Brain (organoid and tissue), 16 donors: ENCODE measurements at places on chromosomes 16 and 17. TPM values are rescaled to one million over a fixed set of nuclear protein-coding genes. Genes with fewer than 3 reads are reported as not detected.

Gene CDYL2
- polyA plus RNA-seq, result 6.3 TPM

Gene TLCD2
- polyA plus RNA-seq, result 0.27 TPM

Gene RDM1
- polyA plus RNA-seq, result 13.0 TPM

DNA sequence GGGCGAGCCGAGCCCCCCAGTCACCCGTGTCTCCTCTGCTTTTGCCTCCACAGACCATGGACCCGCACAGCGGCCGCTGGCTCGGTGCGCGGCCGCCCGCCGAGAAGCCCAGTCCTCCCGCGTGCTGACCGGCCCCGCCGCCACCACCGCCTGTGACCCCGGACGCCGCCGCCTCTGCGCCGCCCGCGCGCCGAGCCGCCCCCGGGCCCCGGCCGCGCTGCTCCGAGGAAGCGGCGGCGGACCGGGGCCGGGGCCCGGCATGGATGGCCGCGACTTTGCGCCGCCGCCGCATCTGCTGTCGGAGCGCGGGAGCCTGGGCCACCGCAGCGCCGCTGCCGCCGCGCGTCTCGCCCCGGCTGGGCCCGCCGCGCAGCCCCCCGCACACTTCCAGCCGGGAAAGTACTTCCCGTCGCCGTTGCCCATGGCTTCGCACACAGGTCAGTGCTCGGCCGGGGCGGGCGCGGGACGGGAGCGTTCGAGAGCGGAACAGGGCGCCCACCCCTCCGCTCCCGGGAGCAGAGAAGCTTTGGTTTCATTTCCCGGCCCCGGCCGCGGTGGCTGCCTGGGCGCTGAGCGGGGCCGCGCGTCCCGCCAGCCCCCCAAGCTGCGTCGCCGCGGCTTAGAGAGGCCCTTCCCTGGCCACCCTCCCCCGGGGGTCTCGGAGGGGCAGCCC lies 4.4 kb downstream of the BAHCC1 start:
- no peak for DNase-seq

- DNase-seq, result no peak
Observed at GRCh38 chr17:411421-412120, 59.0 kb upstream of the RPH3AL start.

- DNase-seq, result no peak
Observed at GRCh38 chr17:58318065-58318481, 10.5 kb downstream of the TSPOAP1 start.

DNA sequence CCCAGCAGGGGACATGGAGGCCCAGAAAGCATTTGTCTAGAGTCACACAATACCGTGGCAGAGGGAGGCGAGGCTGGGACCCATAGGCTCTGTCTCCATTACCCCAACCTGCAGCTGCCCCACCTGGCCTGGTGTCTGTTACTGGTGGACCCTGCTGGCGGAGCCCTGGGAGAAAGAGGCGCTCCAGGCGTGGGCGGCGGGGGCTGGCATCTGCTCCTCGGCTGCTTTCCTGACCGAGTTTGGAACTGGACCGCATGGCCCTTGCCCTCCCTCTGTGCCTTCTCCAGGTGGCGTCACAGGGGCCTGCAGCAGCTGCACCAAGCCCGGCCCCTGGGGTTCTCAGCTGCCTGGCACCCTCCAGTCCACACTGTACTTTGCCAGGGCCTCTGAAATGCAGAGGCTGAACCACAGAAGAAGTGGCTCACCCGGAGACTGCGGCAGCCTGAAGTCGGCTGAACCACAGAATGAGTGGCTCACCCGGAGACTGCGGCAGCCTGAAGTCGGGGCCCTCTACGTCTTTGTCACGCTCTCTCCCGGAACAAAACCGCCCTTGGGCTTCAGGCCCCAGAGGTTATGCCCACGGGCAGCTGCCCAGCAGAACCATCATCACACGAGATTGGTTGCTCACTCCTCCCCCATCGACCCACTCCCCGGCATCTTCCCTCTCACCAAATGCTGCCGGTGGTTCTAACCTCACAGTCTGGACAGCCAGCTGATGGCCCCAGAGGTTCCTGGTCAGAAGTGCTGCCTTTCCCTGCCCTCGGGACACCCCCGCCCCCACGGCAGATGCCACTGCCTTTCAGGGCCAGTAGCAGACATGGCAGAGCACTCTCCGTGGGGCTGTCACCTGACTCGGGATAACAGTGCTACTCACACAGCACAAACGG lies 20.2 kb downstream of the CBFA2T3 start:
- no peak for DNase-seq

DNA sequence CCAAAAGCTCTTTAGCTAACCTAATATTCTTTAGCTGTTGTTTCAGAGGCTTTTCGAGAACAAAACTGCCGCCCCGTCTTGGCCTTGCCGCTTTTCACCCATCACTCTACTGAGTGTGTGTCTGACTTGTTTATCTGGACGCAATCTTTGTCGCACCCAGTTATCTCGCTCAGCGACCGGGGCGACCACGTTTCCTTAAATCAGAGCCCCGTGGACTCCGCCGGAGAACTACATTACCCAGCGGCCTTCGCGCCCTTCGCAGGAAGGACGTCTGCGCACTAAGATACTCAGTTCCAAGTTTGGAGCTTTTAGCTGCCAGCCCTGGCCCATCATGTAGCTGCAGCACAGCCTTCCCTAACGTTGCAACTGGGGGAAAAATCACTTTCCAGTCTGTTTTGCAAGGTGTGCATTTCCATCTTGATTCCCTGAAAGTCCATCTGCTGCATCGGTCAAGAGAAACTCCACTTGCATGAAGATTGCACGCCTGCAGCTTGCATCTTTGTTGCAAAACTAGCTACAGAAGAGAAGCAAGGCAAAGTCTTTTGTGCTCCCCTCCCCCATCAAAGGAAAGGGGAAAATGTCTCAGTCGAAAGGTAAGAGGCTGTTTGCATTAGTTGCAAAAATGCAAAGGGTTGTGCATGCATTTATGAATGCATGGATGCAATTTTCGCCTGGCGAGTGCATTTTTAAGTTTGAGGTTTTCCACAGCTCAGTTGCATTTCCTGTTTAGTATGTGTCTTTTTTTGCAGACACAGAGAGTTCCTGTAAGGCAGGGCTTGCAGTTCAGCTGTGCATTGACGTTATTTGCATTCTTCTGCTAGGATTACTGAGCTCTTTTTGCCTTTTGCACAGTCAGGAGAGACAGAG lies at the start of gene MAP2K6:
Gene MAP2K6 (plus strand): TSS at position 290 of the 867 bp plus-strand sequence. CDS start 288 bp downstream, at position 578.
- peak; percentile 90 for DNase-seq

GRCh38 chr16:27822996-27823395 lies 240.5 kb downstream of the GSG1L start:
- no peak for DNase-seq

Gene ELMO3
- polyA plus RNA-seq, result 6.5 TPM

- no peak for DNase-seq
Observed at GRCh38 chr17:17763136-17763535, 73.7 kb downstream of the SREBF1 start.

Gene ITGAX
- 0.95 TPM for polyA plus RNA-seq

Gene PSMD12
- 26.2 TPM for polyA plus RNA-seq

Gene PHKB
- polyA plus RNA-seq, result 22.9 TPM

DNA sequence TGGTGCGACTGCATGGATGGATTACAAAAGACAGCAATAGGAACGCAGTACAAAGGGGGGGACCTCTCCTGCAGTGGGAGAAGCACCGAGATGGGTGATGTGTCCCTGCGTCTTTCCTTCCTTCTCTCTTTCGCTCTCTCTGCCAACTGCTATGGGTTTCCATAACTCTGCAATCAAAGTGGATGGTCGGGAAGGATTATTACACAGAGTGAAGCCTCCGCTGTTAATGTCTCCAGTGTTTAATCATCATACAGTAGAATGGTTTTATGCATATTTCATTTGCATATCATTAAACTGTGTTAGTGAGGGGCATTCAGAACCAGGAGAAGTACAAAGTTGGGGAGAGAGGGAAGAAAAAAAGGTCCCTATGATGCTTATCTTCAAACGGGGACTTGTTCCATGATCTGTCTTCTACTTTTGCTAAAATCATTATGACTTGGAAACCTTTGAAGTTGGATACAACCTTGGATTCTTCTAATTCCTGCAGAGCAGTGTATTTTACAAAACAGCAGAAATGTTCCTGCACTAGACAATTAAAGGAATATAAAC lies 255.9 kb upstream of the PMFBP1 start:
- no peak for DNase-seq

DNA sequence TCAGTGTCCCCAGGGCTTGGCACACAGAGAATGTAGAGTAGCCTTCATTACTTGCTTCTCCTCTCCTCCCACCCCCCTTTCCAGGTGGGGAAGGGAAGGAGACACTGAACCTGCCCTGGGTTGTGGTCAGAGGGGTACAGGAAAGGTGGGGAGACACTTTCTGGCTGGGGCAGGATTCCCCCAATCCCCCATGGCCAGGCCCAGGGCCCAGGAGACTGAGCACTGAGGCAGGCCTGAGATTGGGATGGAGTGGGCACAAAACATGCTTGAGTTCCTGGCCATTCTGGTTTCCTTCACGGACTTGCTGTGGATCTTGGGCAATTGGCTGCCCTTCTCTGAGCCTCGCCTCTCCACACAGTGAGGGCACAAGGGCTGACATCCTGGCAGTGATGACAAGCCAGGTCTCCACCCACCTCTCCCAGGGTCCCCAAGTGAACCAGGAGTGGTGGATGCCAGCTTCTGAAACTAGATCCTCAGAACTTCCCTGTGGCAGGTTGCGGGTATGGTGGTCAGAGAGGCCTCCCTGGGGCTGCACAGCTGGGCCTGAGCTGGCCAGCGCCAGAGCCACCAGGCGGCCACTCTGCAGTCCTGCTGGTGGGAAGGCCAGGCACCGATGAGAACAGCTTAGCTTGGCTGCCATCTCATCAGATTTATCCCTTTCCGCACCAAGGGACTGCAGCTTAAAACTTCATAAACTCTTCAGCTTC lies 9.3 kb downstream of the ZNF629 start:
- no peak for DNase-seq

DNA sequence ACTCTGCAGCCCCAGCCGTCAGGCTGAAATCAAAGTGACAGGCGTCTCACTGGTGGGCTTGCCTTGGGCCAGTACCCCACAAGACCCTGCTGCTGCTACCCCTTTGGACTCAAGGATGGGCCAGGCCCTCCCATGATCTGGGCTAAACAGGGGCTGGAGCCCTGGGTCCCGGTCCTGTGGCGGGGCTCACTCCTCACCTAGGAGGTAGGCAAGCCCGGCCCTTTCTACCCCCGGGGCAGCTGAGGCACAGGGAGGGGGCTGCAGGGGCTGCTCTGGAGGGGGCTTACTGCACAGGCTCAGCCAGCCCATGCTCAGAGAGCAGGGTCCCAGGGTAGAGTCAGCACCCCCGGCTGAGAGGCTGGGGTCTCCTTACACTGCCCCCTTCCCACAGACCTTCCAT lies 23.6 kb downstream of the KATNB1 start:
- DNase-seq, result no peak

Gene NDUFB10
- polyA plus RNA-seq, result 281 TPM

DNA sequence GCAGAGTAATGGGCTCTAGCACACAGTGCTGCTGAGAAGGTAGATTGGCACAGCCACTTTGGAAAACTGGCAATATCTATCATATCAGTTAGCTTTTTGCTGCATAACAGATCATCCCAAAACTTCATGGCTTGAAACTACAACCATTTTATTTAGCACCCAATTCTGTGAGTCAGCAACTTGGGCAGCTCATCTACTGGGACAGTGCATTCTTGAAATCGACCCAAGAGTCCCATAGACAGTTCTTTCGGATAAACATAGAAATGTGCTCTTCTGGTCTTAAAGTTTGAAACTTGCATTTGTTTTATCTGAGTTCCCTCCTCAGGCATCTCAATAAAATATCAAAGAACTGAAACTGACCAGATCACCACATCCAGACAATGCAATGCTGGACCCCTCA lies 76.7 kb downstream of the CEP112 start:
- DNase-seq, result no peak

DNA sequence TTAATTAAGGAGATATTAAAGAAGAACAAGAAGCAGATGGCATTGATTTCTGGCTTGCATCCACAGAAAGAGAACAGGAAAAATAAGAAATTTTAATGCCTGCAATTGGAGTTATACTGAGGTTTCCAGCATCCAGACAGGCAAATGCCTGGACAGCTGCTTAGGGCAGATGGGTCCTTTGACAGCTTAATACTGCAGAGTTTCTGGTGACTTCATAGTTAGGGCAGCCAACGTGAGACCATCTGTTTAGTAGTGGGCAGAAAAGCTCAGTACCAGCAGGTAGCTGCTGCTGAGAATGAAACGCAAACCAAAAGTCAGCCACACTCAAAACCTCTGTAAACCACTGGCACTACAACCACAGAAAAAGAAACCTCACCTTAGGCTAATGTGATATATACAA lies 109.8 kb downstream of the CDK5R1 start:
- DNase-seq, result peak; percentile 67

GRCh38 chr17:61587807-61588660 lies 3.0 kb downstream of the NACA2 start:
- DNase-seq, result no peak

DNA sequence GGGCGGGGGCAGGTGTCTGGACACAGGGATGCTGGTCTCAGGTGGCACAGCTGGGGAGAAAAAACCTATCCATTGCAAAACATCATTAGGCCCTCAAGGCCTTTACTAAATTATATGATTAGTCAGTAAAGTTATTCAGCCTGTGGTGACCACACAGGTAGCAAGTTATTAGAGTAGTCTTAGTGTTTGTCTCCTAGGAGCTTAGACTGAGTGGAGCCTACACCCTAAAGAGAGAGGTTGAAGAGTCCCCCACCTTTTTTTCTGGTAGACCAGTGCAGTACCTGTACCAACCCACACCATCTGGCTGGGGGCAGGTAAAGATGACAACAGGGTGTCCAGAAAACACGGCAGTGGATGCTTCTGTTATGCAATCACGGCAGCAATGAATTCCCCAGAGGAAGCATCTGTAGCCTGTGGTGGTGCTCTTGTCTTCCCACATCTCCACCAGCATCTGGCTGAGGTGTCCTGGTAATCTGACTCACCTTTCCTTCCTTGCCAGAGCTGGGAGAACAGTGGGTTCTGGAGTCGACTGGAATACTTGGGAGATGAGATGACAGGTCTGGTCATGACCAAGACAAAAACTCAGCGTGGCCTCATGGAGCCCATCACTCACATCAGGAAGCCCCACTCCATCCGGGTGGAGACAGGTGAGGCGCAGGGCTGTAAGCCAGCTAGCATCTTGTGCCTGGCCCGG lies 11.0 kb downstream of the MYCBPAP start:
- no peak for DNase-seq

DNA sequence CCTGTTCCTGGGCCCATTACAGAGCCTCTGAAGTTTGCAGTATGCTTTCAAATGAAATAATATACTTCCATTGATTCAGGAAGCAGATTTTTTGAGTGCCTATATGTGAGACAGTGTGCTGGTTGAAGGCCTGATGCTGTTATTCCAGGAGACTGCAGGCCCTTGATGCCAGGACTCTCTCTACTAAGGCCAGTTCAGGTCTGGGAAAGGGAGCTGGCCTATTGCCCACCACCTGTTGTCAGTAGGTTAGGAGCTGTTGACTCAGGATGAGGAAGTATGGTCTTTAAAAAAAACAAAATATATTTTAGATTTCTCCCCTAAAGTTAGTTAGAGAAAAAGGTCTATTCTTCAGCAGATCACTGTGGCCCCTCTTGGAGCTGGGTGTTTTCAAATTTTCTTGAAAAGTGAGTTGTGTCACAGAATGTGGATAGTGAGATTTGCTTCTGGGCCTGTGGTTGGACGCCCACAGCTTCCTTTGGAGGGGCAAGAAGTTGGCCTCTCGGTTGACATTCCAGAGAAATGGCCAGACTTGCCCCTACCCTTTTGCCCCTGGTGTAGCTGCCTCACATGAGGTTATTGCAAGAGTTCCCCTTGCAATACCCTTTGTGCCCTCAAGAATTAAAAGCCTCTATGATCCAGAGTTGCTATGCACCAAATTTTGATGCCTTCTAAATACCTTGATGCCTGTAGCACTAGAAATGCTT lies 7.9 kb downstream of the ESRP2 start:
- DNase-seq, result no peak

Gene KRTAP4-9
- polyA plus RNA-seq, result not detected

Gene GNAO1
- 181 TPM for polyA plus RNA-seq
